ENCODE measurements at places on chromosomes 7 and 10.

- DNase-seq: peak; percentile 55
Measured at GRCh38 chr10:1043532-1043995, 5.4 kb downstream of the IDI1 start.

DNA sequence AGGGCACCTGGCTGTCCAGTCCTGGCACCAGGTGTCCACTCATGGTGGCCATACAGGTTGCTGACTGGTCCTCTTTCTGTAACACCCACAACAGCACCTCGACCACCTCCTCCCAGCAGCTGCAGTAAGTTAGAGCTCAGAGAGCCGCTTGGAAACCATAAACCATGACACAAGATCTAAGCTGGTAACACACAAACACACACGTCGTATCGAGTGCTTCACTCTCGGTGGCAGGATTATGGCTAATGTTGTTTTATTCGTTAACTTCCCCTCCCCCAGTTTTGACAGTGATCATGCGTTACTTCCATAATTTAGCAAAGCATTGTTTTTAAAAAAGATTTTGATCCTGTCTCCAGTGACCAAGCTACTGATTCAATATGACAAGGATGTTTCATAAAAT, 59.7 kb downstream of the CAMK2B start:
- DNase-seq: no peak

DNA sequence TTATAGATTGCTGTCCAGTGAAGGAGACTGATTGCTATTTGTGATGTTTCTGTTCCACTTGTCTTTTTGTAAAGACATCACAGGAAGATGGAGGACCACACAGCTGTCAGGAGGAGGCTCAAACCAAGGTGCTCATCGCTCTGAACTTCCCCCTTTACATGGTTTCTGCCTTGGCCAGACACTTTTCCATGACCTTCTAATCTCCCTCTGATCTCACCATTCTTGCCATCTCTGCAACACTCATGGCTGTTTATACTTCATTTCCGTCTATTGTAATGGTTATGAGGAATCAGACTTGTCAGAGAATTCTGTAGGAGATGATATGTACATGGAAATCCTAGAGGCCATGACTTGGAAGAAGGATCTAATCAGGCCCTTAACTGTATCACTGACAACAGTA, 1.7 kb upstream of the TAS2R5 start:
- DNase-seq: no peak

- DNase-seq: peak; percentile 70
Measured at GRCh38 chr10:114174695-114175188, 739 bp upstream of the CCDC186 start.

- peak; percentile 26 for DNase-seq
Measured at GRCh38 chr10:99528494-99529441, 4.0 kb upstream of the NKX2-3 start.

DNA sequence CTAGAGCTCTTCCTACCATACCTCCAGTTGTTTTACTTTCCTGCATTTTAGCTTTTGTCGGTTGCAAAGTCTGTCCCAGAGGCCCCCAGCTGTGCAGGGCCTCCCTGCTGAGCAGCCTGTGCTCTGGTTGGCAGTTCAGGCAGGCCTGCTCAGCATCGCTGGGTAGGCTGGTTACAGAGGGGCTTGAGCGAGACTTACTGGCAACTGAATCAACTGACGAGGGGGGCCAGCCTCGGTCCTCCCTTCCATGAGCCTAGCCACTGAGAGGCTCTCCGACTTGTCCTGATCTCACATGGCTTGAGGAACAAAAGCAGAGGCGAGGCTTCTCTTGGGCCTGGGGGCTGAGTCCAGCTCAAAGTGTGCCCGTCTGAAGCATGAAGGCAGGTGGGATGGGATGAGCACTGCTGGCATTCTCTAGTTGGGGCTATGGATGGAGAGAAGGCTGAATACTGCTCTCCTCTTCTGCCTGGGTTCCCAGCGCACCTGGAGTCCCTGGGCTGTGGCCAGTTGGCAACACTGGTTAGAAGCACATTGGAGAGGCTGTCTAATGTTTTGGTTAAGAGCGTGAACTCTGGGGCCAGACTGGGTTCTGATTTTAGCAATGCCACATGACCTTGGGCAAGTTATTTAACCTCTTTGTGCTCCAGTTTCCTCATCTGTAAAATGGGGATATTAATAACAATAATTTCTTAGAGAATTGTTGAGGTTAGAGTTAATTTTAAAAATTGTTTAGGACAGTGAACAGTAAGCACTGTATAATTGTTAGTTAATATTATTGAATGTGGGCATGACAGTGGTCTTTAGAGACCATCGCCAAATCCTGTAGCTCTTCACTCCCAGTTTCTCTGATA, 6.9 kb upstream of the SFRP5 start:
- DNase-seq: no peak

DNA sequence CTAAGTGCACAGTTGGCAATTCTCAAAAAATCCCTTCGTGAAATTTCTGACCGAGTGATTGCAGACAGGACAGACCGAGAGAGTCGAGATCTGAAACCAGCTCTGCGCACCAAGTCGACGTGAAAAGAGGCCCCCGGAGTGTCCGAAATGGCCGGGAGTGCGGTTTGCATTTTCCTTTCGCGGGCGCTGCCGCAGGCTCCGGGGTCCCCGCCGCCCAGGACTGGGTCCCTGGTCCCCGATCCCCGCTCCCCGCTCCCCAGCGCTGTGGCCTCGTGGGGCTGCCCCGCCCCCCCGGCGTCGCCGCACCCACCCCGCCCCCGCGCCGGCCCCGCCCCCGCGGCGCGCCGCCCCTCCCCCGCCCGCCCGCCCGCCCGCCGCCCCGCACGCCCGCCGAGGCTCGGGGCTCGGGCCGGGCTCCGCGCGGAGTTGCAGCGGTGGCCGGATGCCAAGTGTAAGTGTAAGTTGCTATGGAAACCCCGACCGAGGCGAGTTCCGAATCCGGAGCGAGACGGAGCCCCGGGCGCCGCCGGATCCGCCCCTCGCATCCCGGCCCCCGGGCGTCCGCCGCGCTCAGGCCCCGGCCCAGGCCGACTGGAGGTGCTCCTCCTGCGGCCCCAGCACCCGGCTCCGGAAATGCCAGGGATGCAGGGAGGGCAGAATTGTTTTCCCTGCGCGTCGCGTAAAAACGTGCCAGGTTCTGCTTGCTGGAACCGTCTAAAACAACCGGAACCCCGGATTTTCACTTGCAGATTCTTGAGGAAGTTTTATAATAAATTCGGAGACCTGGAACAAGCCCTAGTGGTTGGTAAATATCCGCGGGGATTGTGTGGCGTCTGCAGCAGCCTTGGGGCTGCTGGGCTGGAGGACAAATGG, 4.6 kb downstream of the BMI1 start:
- peak; percentile 79 for DNase-seq

DNA sequence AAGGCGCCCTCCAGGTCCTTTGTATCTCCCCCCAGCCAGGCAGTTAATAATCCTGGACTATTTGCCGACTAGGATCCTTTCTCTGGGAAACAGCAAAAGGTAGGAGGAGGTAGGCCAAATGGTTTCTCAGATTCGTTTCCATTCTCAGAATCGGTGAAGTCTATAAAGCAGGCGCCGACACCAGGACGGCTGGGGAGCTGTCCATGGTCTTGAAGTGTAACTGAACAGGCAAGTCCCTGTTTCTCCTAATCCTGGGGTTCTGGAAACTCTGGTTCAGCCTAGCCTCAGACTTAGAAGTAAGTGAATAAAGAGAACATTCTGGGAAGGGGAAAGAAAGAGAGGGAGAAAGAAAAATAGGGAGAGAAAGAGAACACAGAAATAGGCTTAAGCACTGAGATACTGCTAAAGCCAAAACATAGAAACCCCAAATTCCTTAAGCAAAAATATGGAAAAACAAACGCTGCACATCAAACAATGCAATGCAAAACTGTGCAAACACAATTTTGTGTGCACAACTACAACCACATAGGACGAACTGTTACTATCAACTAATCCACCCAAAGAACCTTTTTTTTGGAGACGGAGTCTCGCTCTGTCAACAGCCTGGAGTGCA, 11.1 kb upstream of the INA start:
- DNase-seq: peak; percentile 78

- DNase-seq: no peak
Measured at GRCh38 chr7:12756821-12757220, 69.4 kb downstream of the ARL4A start.

DNA sequence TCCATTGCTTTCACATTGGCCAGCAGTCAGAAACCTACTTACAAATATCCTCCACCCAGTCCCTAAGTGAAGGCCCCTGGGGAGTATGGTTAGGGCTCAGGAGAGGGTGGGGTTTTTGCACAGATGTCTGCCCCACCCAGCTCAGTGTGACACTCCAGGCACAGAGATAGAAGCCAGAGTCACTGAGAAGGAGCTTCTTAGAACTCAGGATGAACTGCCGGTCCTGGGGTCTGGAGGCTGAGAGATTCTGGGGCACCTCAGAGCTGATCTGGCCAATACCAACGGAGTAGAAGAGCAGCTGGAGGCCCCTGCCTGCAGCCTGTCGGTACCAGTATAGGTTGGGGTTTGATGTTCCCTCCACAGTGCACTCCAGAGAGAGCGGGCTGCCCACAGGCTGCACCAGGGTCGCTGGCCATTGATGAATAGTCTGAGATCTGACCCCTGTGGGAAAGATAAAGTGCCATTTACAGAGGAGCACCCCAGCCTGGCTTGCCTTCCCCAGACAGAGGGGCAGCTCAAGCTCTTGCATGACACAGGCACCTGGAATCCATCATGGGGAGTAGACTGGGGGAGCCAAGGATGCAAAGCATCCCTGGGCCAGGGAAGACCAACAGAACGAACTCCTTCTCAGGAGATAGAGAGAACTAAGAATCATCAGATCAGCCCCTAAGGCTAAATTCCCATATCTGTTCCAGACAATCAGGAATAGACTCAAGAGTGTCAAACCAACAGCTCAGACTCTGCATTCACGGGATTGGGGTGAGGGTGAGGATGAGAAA, 41.9 kb downstream of the PRSS2 start:
- no peak for DNase-seq

- peak; percentile 45 for DNase-seq
Measured at GRCh38 chr7:89023877-89024276, 228.3 kb upstream of the TEX47 start.

DNA sequence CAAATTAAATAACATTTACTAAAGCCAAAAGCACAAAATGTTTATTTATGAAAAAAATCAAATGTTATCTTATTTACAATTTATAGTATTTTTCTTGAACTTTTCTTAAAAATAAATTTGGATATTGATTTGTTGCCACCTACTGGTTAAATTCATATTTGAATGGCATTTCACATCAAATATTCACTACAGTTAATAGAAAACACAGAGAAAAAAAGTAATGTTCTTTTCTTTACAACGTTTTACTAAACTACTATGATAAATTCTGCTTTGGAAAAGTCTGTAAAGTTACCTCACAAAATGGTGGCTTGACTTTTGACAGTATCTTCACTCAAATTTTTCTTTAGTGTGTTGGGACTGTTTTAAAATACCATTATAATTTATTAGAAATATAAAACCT, 52.7 kb downstream of the SRPK2 start:
- DNase-seq: peak; percentile 62

- DNase-seq: no peak
Measured at GRCh38 chr7:92177362-92177761, 1.6 kb downstream of the LRRD1 start.

DNA sequence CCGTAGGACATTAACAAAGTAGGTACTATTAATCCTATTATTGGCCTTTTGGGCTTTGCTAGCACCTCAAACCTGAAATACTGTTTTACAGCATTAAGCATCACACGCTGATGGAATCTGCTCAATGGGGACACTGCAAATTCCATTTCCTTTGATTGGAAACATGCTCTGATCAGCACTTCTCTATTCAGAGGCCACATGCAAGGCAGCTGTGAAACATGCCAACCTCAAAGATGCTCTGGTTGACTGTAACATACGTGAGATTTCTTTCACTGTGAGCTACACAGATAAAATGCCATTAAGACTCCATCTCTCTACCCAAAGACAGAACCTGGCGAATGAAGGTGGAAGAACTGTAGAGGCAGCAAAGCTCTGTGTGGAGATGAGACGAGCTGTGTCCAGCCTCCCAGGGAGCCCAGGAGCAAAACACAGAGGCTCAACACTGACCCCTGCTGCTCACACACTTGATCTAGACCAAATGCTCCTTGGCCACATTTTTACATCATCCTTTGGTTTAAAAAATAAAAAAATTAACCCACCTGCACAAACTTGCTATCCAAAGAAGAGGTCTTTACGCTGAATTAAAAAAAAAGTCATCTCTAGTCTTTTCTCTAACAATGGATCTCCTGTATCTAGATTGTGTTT, 8.0 kb downstream of the RSU1 start:
- peak; percentile 56 for DNase-seq

- no peak for DNase-seq
Measured at GRCh38 chr10:114094795-114095194, 51.1 kb downstream of the ADRB1 start.

GRCh38 chr10:90920986-90921666, at the start of gene ANKRD1:
TSS of gene ANKRD1 (minus strand) at chr10:90921087. CDS start at chr10:90921027, 60 bp downstream.
- DNase-seq: peak; percentile 10

DNA sequence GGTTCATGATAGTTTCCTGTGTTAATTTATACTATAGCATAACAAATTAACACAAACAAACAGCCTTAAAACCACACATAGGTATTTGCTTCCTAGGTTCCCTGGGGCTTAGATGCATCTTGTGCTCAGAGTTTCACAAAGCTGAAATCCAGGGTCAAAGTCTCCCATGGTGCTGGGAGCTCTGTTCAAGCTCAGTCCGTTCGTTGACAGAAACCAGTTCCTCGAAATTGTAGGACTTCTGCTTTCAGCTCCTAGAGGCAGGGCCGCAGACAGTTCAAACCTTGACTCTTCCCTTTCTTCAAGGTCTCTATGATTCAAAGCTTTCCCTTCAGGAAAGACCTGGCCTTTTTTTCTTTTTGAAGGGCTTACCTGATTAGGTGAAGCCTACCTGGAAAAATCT, 90.5 kb downstream of the VSTM2A start:
- DNase-seq: no peak

- DNase-seq: no peak
Measured at GRCh38 chr10:94012834-94013233, 19.1 kb downstream of the PLCE1 start.

DNA sequence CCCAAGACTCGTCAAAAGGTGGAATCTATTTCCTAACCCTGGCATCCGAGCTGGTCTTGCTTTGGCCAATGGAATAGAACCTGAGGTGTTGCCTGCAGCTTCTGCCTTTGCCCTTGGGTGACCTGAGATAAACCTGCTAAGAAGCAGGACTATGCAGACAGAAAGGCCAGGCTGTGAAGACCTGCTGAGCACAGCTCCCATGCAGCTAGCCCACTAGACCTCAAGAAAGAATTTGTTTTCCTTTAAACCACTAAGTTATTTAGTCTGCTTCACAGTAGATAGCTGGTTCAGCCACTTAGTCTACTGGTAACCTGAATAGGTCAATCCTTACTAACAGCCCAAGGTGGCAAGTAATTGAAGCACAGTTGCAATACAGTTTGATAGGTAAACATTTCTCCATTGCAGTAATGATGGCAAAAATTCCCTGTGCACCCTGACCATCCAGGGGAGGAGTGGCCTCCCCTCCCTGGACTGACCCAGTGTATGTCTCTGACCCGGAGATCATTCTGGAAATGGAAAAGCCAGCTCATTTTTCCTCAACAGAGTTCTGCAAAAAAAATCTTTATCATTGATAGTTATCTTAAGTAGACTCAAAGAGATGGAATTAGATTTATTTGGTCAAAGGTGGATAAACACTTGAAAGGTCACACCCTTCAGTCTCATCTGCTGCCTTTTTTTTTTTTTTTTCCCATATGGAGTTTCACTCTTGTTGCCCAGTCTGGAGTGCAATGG, 20.0 kb downstream of the TNS3 start:
- DNase-seq: no peak

GRCh38 chr10:31602541-31603234, 283.7 kb downstream of the ZEB1 start:
- DNase-seq: no peak
